Activated B cell treated with CpG ODN at 0.5 μM for 24 hours (primary cell): ENCODE measurements at places on chromosomes 3 and 15. TPM values are rescaled to one million over a fixed set of nuclear protein-coding genes. Genes with fewer than 3 reads are reported as not detected.

DNA sequence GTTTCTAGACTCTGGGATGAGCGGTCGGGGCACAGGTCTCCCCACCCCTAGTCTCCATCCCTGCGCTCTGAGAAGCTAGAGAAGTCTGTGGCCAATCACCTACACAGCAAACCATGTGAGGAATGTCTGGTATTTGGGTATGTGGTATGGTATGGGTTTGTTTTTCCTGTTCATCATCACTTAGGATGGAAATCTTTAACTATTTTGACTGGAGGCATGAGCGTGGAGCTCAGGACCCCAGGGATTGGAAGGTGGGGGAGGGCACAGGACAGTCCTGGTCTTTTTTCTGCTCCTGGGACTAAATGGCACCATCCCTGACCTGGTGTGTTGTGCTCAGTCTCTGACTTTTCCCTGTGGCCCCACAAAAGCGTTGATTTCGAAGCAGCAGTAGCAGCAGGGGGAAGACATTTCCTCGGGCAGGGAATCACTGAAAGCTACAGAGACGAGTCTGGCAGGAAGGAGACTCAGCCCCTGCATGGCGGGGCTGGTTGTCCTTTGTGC, 191.7 kb upstream of the TPM1 start:
- no peaks in the 10 kb centered on the region for H3K36me3 ChIP-seq
- peaks cover 10% of the 10 kb centered on the region for H3K27me3 ChIP-seq
- no peaks in the 10 kb centered on the region for H3K4me1 ChIP-seq
- no peak for DNase-seq
- H3K27ac ChIP-seq, result no peak overlapping the region

The NXPE3 gene
- total RNA-seq, result 15.8 and 16.0 TPM in 2 replicates

The TMEM202 gene
- total RNA-seq, result not detected in 2 replicates

GRCh38 chr3:54999811-55000210, 72.0 kb upstream of the LRTM1 start:
- no peaks in the 10 kb centered on the region for H3K27me3 ChIP-seq
- H3K27ac ChIP-seq, result no peak overlapping the region
- no peak for DNase-seq
- H3K36me3 ChIP-seq, result no peaks in the 10 kb centered on the region

- H3K27me3 ChIP-seq, result no peaks in the 10 kb centered on the region
- H3K4me1 ChIP-seq, result peaks cover 7% of the 10 kb centered on the region
- peaks cover 80% of the 10 kb centered on the region for H3K36me3 ChIP-seq
- DNase-seq, result no peak
- no peak overlapping the region for H3K27ac ChIP-seq
These were observed 111.4 kb downstream of the HERC1 start for GRCh38 chr15:63722204-63722808.

The ISY1 gene
- 47.7 and 52.9 TPM in 2 replicates for total RNA-seq

GRCh38 chr15:88909956-88910831, 3.0 kb downstream of the MFGE8 start:
- peaks cover 2% of the 10 kb centered on the region for H3K36me3 ChIP-seq
- H3K27ac ChIP-seq, result no peak overlapping the region
- peaks cover 21% of the 10 kb centered on the region for H3K4me1 ChIP-seq
- no peaks in the 10 kb centered on the region for H3K27me3 ChIP-seq

The SCG5 gene
- 0.27 TPM in 1 of 2 replicates, not detected in the other for total RNA-seq

The NR1I2 gene
- total RNA-seq, result 1.1 and 1.2 TPM in 2 replicates

DNA sequence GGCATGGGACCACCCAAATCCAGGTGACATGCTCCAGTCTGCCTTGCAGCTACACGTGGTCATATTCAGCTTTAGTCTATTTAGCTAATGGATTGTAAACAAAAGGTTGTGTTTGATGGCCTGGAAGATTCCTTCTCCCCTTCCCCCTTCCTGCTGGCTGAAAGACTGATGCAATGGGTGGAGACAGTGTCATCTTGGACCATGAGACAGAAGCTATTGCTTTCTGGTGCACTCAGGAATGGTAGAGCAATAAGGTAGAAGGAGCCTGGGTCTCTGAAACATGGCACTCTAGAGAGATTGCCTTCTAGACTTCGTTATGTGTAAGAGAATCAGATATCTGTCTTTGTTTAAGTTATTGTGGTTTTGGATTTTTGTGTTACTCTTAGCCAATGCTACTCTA, 25.7 kb upstream of the PTX3 start:
- H3K27me3 ChIP-seq, result peaks cover 4% of the 10 kb centered on the region
- no peak overlapping the region for H3K27ac ChIP-seq
- DNase-seq, result no peak
- no peak overlapping the region for H3K4me3 ChIP-seq
- no peaks in the 10 kb centered on the region for H3K36me3 ChIP-seq

The CLDN1 gene
- total RNA-seq, result not detected in 2 replicates

The P2RY13 gene
- 0.33 and 0.34 TPM in 2 replicates for total RNA-seq

GRCh38 chr15:85470563-85471271, 90.3 kb downstream of the AKAP13 start:
- no peaks in the 10 kb centered on the region for H3K27me3 ChIP-seq
- H3K4me1 ChIP-seq, result peaks cover 82% of the 10 kb centered on the region
- H3K27ac ChIP-seq, result no peak overlapping the region
- no peak for DNase-seq
- peaks cover 6% of the 10 kb centered on the region for H3K36me3 ChIP-seq

- no peaks in the 10 kb centered on the region for H3K4me1 ChIP-seq
- H3K27me3 ChIP-seq, result peaks cover 3% of the 10 kb centered on the region
- no peak overlapping the region for H3K27ac ChIP-seq
- no peak overlapping the region for H3K4me3 ChIP-seq
- H3K36me3 ChIP-seq, result no peaks in the 10 kb centered on the region
These were observed 131.6 kb downstream of the AQP9 start for GRCh38 chr15:58269455-58270414.

GRCh38 chr3:11390411-11391131, 118.4 kb downstream of the ATG7 start:
- no peak overlapping the region for H3K4me3 ChIP-seq
- H3K36me3 ChIP-seq, result peaks cover 25% of the 10 kb centered on the region
- DNase-seq, result no peak
- H3K4me1 ChIP-seq, result no peaks in the 10 kb centered on the region

GRCh38 chr3:42865256-42865655, 10.4 kb downstream of the CYP8B1 start:
- H3K4me3 ChIP-seq, result no peak overlapping the region
- no peak for DNase-seq
- H3K27ac ChIP-seq, result no peak overlapping the region

The UBAP1L gene
- 5.9 and 9.6 TPM in 2 replicates for total RNA-seq

GRCh38 chr3:128576290-128576689, 74.3 kb downstream of the RPN1 start:
- no peak overlapping the region for H3K4me3 ChIP-seq
- DNase-seq, result no peak
- H3K36me3 ChIP-seq, result no peaks in the 10 kb centered on the region
- peaks cover 14% of the 10 kb centered on the region for H3K27me3 ChIP-seq

- H3K36me3 ChIP-seq, result peaks cover 64% of the 10 kb centered on the region
- H3K27me3 ChIP-seq, result no peaks in the 10 kb centered on the region
- H3K27ac ChIP-seq, result no peak overlapping the region
- no peak for DNase-seq
These were observed 181.1 kb downstream of the PLCL2 start for GRCh38 chr3:17065881-17066280.

DNA sequence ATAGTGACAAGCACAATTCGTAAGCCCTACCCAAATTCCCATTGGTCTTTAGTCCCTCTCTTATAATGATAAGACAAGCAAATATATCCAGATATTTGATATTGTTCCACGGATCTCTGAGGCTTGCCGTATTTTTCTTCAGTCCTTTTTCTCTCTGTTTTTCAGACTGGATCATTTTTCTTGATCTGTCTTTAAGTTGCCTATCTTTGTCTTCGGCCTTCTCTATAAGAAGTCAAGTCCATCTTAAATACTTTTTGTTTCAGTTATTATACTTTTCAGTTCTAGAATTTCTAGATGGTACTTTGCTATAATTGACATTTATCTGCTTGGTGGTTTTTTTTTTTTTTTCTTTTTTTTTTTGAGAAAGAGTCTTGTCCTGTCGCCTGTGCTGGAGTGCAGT, 13.7 kb upstream of the BLM start:
- no peak overlapping the region for H3K27ac ChIP-seq
- no peaks in the 10 kb centered on the region for H3K27me3 ChIP-seq
- H3K36me3 ChIP-seq, result peaks cover 5% of the 10 kb centered on the region
- DNase-seq, result no peak
- H3K4me1 ChIP-seq, result no peaks in the 10 kb centered on the region

- H3K27ac ChIP-seq, result no peak overlapping the region
- H3K36me3 ChIP-seq, result no peaks in the 10 kb centered on the region
- H3K27me3 ChIP-seq, result peaks cover 30% of the 10 kb centered on the region
- DNase-seq, result no peak
- H3K4me3 ChIP-seq, result no peak overlapping the region
These were observed 31.5 kb downstream of the RTP1 start for GRCh38 chr3:187228740-187229139.

DNA sequence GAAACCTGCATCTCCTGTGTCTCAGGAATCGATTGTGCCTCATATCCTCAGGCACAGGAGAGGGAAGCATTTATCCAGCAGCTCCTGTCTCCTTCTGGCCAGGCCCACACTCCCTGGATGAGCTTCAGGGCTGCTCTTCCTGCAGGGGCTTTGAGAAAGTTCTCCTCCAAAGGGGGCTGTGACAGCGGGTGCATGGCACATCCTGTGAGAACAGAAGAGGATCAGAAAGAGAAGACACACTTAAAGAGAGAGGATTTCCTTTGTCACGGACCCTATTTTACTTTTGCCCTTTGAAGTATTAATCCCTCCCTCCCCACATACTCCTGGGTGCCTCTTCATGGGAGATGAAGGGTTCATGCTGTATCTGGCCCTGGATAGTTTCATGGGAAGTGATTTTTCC, 46.0 kb downstream of the MFSD1 start:
- peaks cover 3% of the 10 kb centered on the region for H3K4me1 ChIP-seq
- H3K27ac ChIP-seq, result no peak overlapping the region
- no peaks in the 10 kb centered on the region for H3K27me3 ChIP-seq
- DNase-seq, result no peak
- no peak overlapping the region for H3K4me3 ChIP-seq
- no peaks in the 10 kb centered on the region for H3K36me3 ChIP-seq

- no peaks in the 10 kb centered on the region for H3K36me3 ChIP-seq
- H3K27me3 ChIP-seq, result peaks cover 2% of the 10 kb centered on the region
- no peaks in the 10 kb centered on the region for H3K4me1 ChIP-seq
- no peak for DNase-seq
These were observed 35.3 kb upstream of the MRPS22 start for GRCh38 chr3:139308560-139308959.

GRCh38 chr15:73684581-73685455, 635 bp downstream of the CD276 start:
- H3K27me3 ChIP-seq, result peaks cover 56% of the 10 kb centered on the region
- no peak for DNase-seq
- peaks cover 12% of the 10 kb centered on the region for H3K4me1 ChIP-seq
- peak overlapping the region; percentile 25 for H3K4me3 ChIP-seq
- no peak overlapping the region for H3K27ac ChIP-seq

The MCF2L2 gene
- total RNA-seq, result 1.8 and 2.4 TPM in 2 replicates

- H3K27me3 ChIP-seq, result no peaks in the 10 kb centered on the region
- no peak for DNase-seq
- no peaks in the 10 kb centered on the region for H3K36me3 ChIP-seq
- H3K27ac ChIP-seq, result no peak overlapping the region
- no peaks in the 10 kb centered on the region for H3K4me1 ChIP-seq
These were observed 240.3 kb downstream of the IL5RA start for GRCh38 chr3:2869905-2870304.

DNA sequence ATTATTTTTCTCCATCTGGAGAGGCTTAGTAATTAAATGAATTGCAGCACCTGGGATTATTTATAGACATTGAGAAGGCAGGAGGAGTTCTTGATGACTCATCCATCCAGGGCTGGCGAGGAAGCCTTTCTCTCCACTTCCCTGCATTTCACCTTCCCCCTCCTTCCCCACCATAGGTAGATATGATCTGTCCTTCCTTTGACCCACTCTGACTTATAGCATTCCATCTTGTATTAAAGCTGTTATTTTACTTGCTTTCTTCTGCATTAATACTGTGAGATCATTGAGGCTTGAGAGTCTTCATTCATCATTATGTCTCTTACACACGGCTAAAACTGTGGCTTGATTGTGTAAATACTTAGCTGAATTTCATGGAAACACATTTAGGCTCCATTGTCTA, 288.8 kb downstream of the FEZF2 start:
- no peak overlapping the region for H3K27ac ChIP-seq
- no peaks in the 10 kb centered on the region for H3K4me1 ChIP-seq
- H3K36me3 ChIP-seq, result no peaks in the 10 kb centered on the region
- no peak for DNase-seq
- H3K4me3 ChIP-seq, result no peak overlapping the region

GRCh38 chr3:170155604-170156003, 25.9 kb downstream of the PHC3 start:
- peaks cover 70% of the 10 kb centered on the region for H3K4me1 ChIP-seq
- no peak for DNase-seq
- peaks cover 45% of the 10 kb centered on the region for H3K36me3 ChIP-seq
- H3K4me3 ChIP-seq, result no peak overlapping the region

The IFT57 gene
- 63.2 and 64.9 TPM in 2 replicates for total RNA-seq

DNA sequence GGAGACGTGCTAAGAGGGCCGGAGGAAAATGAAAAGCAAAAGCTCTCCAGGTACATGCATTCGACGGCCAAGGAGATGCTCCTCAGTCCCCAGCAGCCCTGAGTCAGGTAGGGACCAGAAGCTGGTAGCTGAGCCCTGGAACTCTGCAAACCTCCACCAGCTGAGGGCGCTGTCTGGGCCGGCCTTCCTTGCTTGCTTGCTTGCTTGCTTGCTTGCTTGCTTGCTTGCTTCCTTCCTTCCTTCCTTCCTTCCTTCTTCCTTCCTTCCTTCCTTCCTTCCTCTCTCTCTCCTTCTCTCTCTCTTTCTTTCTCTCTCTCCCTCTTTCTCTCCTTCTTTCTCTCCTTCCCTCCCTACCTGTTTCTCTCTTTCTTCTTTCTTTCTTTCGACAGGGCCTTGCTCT, 94.6 kb upstream of the RASGRF1 start:
- no peak for DNase-seq
- no peaks in the 10 kb centered on the region for H3K4me1 ChIP-seq
- no peak overlapping the region for H3K27ac ChIP-seq

GRCh38 chr15:35019404-35020327, 31.6 kb upstream of the ZNF770 start:
- H3K27ac ChIP-seq, result no peak overlapping the region
- no peaks in the 10 kb centered on the region for H3K36me3 ChIP-seq
- no peak for DNase-seq
- H3K4me3 ChIP-seq, result no peak overlapping the region

The CPNE4 gene
- not detected in 2 replicates for total RNA-seq

DNA sequence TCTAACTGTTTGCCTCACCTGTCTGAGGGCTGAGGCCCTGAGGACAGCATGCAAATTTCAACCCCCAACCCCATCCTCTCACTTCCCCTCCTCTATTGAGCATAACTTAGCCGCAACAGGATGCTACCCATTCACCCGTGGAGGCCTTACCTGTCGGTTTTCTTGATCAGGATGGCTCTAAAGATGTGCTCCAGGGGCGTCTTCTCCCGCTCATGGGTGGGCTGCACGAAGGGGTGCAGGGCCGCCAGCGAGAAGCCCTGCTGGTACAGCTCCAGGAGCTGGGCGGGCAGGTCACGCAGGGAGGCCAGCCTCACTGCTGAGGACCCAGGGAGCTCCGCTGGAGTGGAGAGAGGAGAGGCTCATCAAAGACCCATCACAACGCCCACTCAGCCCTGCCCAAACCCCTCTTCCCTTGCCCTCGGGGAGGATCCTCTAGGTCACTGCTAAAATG, 79.8 kb downstream of the RFTN1 start:
- H3K4me3 ChIP-seq, result peak overlapping the region; percentile 68
- DNase-seq, result peak; percentile 58
- no peaks in the 10 kb centered on the region for H3K27me3 ChIP-seq
- H3K36me3 ChIP-seq, result peaks cover 56% of the 10 kb centered on the region
- H3K4me1 ChIP-seq, result peaks cover 63% of the 10 kb centered on the region

The GOLGA8J gene
- 0.22 TPM in 1 of 2 replicates, not detected in the other for total RNA-seq

The GHRL gene
- 1.4 and 2.8 TPM in 2 replicates for total RNA-seq

The SLC15A2 gene
- 8.5 and 16.0 TPM in 2 replicates for total RNA-seq
